ENCODE measurements at places on chromosomes 4 and X.

GRCh38 chrX:6679988-6680387 is 145.1 kb upstream of the VCX3A start:
- DNase-seq, result no peak

GRCh38 chrX:134619838-134620237 is 38.4 kb downstream of the PLAC1 start:
- no peak for DNase-seq

GRCh38 chr4:89788206-89789072 is 48.5 kb downstream of the SNCA start:
- no peak for DNase-seq

- DNase-seq, result no peak
Measured at GRCh38 chr4:165926307-165926706, 53.3 kb downstream of the TLL1 start.

- no peak for DNase-seq
Measured at GRCh38 chr4:183364025-183364424, 41.8 kb upstream of the CLDN24 start.

Measured in stimulated activated naive CD8-positive, alpha-beta T cell treated with anti-CD3 and anti-CD28 coated beads, Interleukin-15, Interleukin-2, amounts not matched to agents 100 U/mL and 50 U/mL, for 24 hours (primary cell).